ENCODE measurements at places on chromosomes 11 and 22.

DNA sequence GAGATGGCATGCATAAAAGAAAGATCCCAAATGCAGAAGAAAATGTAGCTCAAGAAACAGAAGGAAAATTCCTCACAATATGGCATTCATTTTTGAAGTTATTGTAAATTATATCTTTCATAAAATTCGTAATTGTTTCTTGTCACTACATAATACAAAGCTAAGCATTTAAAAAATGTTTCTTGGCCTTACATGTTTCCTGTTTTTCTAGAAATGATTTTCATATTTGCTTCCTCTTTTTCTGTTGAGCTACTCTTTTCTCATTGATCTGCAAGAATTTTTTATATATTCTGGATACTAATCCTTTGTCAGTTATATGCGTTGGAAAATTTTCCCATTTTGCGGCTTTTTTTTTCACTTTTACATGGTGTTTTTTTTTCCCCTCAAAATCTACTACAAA lies 48.0 kb downstream of the ENTHD1 start:
- no peak for DNase-seq

DNA sequence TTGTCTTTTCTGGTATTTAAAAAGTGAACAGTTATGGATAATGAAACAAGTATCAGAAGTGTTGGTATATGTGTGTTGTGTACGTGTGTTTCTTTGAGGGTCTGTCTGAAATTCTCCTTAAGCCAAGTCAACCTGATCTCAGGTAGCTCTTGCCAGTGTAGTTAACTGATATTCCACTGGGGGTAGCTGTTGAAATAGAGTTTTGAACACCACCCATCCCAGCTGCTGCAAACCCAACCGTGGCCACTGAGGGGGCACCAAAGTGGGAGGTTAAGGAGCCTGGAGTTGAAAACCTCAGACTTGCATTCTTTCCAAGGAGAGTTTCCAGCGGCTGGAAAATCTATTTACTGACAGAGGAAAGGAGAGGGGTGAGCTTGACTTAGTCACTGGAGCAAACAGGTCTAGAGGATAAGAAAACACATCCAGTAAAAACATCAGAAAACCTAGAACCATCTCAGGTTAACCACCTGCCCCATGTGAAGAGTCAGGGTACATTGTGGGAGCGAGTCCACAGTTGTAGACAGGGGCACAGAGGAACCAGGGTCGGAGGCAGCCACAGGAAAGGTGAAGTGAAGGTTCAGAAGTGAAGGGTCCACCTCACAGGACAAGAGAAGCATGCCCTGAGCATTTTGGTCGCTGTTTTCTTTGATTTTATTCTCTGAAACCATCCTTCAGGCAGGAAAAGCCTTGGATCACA lies 8.8 kb upstream of the CUL5 start:
- no peak for DNase-seq

- DNase-seq, result peak; percentile 39
Observed at GRCh38 chr11:126061707-126062678, 673 bp downstream of the CDON start.

DNA sequence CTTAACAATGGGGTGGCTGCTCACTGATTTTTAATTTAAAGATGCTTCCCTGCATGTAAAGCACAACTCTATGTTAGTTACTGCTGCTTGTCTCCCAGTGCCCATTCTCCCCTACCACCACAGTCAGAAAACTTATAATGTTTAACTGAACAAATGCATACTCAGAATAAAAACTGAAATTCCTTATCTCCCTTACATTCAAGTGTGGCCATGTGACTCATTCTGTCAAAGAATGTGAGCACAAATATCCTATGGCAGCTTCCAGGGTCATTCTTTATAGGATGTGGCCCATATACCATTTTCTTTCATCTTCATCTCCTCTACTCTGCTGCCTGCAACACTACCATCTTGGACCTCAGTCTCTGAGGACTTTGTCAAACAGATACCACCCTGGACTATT lies 374.8 kb downstream of the DYNC2H1 start:
- DNase-seq, result no peak

GRCh38 chr22:38397189-38398085 lies 57.6 kb downstream of the KCNJ4 start:
- no peak for DNase-seq

DNA sequence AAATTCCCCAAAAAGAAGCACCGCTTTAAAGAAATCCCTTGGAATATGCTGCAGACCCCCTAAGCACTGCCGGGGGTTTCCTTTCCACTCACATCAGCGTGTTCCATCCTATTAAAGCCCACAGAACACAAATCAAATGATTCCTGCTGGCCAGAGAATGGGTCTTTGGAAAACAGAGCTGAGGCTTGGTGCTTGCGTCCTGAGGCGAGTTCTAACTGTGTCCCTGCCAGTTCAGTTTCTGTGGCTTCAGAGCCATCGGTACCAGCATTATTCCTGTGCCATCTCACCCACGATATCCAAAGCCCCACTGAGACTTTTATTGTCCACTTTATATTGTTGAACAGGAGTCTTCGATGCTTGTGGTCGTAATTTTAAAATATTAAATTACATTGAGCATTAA lies 142.0 kb upstream of the SYT13 start:
- DNase-seq, result no peak

- no peak for DNase-seq
Observed at GRCh38 chr11:27398400-27398770, 35.4 kb upstream of the CCDC34 start.

DNA sequence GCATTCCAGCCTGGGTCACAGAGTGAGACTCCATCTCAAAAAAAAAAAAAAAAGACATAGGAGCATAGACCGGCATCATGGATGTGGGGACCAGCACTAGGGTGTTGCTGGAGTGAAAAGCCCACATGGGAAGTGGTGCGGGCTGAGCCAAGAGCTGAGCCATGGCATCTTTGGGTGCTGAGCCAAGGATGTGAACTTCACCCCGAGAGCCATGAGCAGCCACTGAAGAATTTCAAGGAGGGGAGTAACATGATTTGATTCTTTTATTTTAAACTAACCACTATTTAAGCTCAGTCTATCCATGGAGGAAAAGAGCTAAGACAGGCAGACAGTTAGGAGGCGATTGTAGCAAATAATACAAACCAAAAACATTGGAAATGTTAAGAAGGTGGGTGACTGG lies 57.4 kb downstream of the AHNAK start:
- DNase-seq, result no peak

DNA sequence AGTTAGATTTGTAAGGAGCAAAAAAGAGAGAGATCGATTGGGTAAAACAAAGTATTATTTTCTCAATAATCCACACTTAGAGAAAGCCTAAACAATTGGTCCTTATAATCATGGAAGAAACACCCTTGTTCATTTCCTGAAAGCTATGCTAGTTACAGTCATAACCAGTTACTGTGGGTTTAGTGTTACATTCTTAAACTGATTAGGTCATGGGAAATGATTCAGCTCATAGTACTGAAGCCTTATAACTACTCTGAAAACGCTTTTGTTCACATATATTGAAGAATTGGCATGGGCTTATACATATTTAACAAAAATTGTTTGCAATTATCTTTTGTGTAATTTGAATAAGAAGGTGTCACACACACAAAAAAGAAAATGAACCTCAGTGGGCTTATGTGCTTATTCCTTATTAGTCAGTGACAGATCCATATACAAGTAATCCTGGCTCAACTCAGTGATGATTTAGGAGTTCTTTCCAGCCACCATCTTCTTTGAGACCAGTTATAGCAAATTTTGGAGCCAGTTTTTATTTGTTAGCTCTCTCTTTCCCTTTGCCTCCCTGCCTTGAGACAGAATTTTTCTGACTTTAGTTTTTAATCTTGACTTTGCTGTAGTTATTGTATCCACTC lies 198.5 kb upstream of the CTSC start:
- DNase-seq, result no peak

DNA sequence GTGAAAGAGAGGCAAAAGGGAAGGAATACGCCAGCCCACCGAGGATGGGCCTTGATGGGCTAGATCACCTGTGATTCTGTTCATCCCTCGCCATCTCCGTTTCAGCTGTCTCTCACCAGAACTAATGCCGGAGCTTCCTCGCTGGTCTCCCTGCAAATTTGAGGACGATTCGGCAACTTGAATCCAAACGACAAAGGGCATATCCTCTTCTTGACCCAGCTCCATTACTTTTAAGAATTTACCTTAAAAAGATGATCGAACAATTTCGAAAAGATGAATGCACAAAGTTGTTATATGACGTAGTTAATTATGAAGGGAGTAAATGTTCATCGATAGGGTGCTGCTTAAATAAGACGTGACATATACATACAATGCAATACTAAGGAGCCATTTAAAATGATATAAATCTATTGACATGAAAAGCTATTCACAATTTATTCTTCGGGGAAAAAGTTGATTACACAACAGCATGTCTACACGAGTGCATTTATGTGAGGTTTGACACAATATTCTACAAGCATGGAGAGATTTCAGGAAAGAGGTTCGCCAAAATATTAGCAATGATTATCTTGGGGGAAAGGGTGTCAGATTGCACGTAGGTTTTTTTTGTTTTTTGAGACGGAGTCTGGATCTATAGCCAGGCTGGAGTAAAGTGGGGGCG lies 937 bp upstream of the FAM168A start:
- peak; percentile 68 for DNase-seq

GRCh38 chr11:72940417-72940816 lies 126.2 kb downstream of the ATG16L2 start:
- no peak for DNase-seq

DNA sequence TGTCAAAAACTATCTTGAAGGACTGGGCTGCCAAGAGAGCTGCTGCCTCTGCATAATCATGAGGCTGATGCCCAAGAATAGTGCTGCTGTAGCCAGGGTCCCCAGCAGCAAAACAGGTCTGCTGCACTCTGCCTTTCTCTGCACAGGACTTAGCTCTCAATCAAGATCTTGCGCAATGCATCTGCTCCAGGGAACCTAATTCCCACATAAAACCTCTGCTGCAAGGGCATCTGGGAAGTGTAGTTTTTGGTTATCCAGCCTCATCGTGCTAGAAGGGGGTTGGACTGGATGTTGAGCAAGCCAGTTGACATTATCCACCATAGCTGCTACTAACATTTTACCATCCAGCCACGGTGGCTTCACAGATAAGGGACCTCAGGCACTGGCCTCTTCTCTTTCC lies 192.7 kb downstream of the C11orf91 start:
- no peak for DNase-seq

- no peak for DNase-seq
Observed at GRCh38 chr11:61193596-61193995, 9.7 kb upstream of the PGA3 start.

DNA sequence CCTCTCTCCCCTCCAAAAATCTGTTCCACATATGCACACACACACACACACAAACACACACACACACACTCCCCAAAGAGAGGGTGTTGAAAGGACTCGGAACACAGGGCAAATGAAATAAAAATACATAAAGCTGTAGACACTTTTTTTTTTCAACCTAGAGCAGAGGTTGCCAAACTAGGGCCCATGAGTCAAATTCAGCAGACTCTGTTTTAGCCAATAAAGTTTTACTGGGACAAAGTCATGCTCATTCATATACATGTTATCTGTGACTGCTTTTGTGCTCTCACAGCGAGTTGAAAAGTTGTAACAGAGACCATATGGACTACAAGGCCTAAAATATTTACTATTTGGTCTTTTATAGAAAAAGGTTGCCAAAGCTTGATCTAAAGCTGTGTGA lies 8.9 kb downstream of the IMMP1L start:
- DNase-seq, result no peak

DNA sequence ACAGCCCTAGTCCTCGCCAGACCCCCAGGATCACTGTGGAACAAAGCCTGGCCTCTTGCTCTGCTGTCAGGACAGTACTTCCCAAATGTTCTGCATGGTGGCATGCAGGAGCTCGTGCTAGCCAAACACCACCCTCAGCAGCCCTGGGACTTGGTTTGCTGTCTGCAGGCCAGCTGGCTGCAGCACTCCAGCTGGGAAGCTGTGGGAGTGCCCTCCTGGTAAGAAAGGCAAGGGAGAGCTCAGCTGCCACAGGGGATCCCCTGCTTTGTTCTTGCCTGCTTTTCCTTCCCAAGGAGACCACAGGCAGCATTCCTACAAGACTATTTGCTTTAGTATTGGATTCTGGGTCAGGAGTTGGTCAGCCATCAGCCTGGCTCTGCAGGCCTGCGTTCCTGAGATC lies 27.9 kb downstream of the TCIRG1 start:
- DNase-seq, result no peak

GRCh38 chr11:105937331-105937730 lies 84.7 kb downstream of the MSANTD4 start:
- no peak for DNase-seq

GRCh38 chr11:71384561-71384960 lies 63.6 kb downstream of the DHCR7 start:
- DNase-seq, result no peak

DNA sequence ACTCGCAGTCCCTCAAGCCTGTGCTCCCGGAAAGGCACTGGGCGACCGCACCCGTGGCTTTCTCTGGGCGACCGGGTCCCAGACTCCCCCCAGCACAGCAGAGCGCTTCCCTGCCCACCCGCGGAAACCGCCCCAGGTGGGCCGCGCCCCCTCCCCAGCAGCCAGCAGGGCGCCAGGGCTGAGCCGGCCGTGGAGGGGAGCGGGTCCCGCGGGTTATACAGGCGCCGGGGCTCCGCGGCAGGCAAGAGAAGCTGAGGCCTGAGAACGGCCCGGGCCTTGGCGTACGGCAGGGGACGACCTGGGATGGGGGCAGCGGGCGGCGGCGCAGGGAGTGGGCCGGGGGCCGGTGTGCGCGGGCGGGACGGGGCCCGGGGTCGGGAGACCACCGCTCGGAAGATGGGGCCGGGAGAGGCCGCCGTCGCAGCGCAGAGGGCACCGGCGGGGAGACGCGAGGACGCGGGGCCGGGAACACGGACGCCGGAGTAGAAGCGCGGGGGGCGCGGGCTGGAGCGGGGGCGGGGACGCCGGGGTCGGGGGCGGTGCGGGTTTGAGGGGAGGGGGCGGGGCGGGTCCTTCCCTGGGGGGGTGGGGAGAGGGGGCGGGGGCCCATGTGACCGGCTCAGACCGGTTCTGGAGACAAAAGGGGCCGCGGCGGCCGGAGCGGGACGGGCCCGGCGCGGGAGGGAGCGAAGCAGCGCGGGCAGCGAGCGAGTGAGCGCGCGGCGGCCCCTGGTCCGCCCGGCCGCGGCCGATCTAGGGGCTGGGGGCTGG lies at the start of gene MDK:
TSS of gene MDK (plus strand) at position 622 of the 771 bp plus-strand sequence. CDS start 389 bp downstream, outside the sequence.
- DNase-seq, result no peak

GRCh38 chr22:49272546-49273125 lies 555.0 kb downstream of the BRD1 start:
- DNase-seq, result no peak

GRCh38 chr22:33678523-33678922 lies 241.8 kb downstream of the LARGE1 start:
- no peak for DNase-seq

DNA sequence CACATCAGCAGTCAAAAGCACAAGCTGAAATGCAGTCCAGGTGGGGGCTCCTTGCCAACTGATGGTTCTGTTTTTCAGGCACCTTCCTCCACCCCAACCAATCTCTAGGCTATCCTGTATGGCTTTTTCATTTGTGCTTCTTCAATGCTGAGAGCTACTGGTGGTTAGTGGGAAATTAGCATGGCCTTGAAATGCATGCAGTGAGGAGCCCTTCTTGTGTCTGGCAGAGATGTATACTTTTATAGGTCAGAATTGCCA lies 167.4 kb downstream of the NAV2 start:
- DNase-seq, result no peak

- no peak for DNase-seq
Observed at GRCh38 chr11:36162006-36162882, 127.0 kb downstream of the COMMD9 start.

All from NCI-H748 treated with DMSO at 0.1 percent for 48 hours (cell line).